NCI-H446 (cell line): ENCODE measurements at places on chromosomes 4 and X.
A peak's percentile ranks its signal among the peaks of the same experiment; 100 is the strongest.

- DNase-seq, result no peak
Observed at GRCh38 chrX:46325312-46325877, 219.8 kb downstream of the ZNF674 start.

- DNase-seq, result peak; percentile 7
Observed at GRCh38 chrX:120790118-120790517, 85.5 kb downstream of the CT47B1 start.

- DNase-seq, result no peak
Observed at GRCh38 chr4:53147711-53148110, 218.2 kb downstream of the SCFD2 start.

DNA sequence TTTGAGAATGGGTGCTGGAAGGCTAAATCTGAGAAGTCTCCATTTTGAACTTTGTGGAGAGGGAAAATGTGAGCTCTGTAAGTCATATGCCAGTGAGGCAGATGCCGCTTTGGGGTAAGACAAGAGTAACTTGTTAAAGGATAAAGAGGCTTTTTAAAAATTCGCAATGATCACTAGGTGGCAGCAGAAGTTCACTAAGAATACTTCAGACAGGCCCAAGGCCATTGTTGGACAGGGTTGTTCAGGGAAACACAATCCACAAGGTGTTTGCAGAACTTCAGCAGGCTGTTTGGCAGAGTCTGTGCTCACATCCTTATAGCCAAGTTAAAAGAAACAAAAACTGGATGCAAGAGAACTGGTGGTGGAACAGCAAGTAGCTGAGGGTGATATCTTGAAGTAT, 13.7 kb upstream of the PIGA start:
- DNase-seq, result peak; percentile 81

GRCh38 chr4:38659346-38659745, 4.7 kb upstream of the KLF3 start:
- no peak for DNase-seq
